Left renal cortex interstitium (tissue), 4 donors: ENCODE measurements at places on chromosomes 5 and 9.

- no peak for DNase-seq
These were observed 761.2 kb downstream of the TAF11L14 start for GRCh38 chr5:18395126-18396110.

DNA sequence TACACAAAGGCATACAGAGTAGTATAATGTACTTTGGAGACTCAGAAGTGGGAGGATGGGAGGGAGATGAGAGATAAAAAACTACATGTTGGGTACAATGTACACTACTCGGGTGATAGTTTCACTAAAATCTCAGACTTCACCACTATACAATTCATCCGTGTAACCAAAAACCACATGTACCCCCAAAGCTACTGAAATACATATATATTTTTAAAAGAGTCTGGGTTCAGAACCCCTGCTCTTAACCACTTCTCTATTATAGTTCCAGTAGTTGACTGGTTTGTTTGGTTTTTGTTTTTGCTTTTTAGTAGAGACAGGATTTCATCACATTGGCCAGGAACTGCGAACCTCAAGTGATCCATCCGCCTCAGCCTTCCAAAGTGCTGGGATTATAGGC lies 22.6 kb downstream of the SGTB start:
- no peak for DNase-seq

DNA sequence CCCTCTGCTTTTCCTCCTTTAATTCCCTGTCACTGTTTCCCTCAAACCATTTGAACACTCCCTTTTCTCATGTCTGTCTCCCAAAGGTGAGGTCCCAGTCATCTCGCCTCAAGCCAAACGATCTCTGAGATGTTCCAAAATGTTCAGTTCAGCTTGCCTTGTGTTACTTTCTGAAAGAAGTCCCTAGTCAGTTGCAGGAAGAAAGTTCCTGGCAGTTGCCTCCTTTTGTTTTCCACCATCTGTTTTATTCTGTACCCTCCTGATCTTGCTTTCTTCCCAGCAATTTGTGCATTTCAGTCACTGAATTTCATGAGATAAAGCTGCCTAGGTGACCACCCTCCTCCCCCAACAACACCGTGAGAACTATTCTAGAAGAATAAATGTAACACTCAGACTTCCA lies 277.5 kb downstream of the EPB41L4A start:
- no peak for DNase-seq

DNA sequence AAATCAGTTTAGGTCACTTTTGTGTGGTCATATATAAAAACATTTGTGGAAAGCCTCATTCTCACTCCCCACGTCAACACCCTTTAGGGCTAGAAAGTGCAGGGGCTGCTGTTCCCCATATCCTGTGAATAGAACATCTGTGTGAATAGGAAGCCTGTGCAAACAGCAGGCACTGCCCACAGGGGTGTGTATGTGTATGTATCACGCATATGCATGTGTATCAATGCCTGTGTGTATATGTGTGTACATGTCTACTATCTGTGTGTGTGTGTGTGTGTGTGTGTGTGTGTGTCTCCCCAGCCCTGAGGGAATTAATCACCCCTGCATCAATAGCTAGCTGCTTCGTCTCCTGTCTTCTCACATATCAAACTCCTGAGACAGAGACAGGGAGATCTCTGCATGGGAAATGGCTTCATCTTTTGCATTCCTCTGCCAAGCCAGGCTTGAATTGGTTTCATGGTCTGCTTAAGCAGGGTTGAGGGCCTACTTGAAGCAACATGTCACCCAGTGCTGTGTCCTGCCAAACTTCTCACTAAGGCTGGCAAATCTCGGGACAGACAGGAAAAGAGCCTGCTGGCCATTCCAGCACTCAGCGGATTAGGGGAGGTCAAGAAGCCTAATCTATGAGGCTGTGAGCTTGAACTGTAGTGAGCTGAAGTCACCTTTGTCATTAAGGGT lies 265.8 kb downstream of the ADAMTSL1 start:
- DNase-seq, result no peak

GRCh38 chr5:143913008-143913752 lies 101.2 kb downstream of the HMHB1 start:
- no peak for DNase-seq

- no peak for DNase-seq
These were observed 35.2 kb upstream of the SPARC start for GRCh38 chr5:151721812-151722391.

DNA sequence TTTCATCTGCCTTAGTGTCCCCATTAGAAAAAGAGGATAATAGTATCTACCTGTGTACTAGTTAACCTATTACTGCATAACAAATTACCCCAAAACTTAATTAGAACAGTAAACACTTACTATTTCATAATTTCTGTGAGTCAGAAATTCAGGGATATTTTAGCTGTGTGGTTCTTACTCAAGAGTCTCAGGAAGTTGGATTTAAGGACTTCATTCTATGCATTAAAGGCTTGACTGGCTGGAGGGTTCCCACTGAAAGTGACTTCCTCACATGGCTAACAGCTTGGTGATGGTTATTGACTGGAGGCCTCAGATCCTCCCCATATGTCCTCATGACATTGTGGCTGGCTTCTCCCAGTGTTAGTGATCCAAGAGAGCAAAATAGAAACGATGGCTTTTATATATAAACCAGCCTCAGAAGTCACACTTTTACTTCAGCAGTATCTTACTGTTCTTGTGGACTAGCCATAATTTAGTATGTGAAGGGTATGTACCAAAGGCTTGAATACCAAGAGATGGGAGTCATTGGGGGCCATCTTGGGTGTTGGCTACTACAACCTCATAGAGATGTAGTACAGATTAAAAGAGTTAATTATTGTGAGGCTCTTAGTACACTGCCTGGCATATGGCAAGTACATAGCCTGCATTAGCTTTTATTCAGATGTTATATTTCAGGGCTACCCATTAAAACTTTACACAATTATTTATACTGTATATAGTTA lies 9.9 kb downstream of the RAD23B start:
- no peak for DNase-seq

DNA sequence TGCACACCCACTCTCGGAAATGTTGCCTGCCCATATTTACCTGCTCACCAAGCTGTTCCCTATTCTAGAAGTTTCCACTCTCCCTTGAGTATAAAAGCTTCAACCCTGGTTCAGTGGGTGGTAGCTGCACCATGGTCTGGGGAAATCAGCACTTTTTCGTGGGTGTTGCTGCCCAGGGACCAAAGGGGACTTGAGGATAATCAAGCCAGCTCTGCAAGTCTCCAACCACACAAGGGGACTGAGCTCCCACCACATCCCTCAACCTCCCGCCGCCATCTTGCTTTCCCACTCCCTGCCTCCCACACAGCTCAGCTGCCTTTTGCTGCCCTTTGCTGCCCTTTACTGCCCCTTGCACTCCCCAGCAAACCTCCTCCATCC lies 210.0 kb downstream of the AUH start:
- no peak for DNase-seq

DNA sequence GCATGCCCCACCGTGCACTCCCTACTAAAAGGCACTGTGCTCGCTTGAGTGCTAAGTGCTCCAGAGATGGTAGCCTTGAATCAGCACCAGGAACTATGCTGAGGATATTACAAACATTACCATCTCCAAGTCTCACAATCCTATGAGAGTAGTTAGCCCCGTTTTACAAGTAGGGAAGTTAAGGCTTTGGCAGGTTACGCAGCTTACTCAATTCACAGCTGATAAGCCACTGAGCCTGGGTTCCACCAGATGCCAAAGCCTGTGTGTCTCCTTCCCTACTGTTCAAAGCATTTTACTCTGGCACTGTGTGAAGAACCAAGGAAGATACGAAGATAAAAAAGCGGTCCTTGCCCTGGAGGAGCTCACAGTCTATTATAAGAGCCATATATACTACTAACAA lies 216.2 kb downstream of the EBF1 start:
- no peak for DNase-seq

GRCh38 chr9:113892861-113893491 lies 16.9 kb downstream of the ZNF618 start:
- DNase-seq, result no peak

GRCh38 chr9:100033877-100034551 lies 64.8 kb downstream of the ERP44 start:
- no peak for DNase-seq

DNA sequence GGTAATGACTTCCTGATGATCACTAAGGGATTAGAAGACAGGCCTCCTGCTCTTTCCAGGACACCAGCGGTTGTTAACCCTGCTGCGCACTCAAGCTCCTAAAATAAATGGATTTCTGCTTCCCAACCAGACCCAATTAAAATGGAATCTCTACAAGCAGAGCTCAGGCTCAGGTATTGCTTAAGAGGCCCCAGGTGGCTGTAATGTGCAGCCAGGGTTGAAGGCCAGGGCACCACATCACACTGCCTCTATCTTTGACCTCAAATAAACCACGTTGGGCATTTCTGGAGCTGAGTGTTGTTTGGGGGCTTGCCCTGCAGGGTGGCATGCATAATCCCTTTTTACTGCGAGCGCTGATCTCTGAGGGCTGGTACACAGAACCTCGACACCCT lies 108.0 kb downstream of the FBXO38 start:
- DNase-seq, result no peak

DNA sequence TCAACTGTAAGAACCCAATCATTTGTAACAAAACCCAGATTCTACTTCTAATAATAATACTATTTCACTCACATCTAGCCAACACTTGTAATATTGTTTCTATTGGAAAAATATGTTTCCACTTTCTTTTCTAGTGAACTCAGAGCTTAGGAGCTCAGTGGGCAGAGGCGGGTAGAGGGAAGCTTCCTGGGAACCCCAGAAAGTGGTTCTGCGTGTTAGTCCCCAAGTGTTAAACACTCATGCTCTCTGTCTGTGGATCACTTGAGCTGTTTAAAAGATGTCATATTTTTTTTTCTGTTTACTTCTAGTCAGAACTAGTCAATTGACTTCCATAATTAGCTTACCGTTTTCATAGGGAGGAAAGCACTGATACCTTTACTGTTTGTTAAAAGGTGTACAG lies 20.6 kb downstream of the SNX18 start:
- DNase-seq, result no peak

DNA sequence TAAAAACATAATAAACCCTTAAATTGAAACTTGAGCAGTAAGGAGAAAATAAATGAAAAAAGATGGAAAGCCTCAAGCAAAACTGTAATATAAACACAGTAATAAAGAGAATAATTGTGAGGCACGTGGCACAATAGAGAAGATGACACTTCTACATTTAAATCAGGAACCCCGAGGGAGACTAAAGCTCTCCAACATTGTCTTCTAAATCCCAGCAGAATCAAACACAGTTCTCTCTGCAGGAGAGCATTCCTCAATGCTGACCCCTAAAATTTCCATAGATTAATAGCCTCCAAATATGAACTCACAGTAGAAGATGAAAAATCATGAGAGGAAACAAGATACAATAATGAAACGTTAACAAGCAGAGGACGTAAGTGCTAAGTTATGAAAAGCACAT lies 721.2 kb upstream of the COX7C start:
- DNase-seq, result no peak

DNA sequence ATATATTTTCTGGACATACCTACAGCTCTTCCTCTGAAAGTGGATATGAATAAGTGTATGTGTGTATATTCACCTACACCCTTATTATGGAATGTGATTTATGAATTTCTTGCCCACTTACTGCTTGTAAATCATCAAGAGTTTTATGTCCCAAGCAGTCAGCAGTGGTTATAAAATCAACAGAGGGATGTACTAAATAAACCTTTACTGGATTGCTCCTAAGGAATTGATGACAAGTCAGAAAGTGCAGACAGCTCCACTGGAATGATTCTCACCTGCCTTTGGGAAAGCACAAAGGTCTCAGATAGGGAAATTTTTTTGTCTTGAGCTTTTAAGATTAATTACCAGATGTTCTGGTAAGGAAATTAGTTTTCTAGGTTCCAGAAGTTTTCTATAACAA lies 9.3 kb downstream of the TMEM174 start:
- DNase-seq, result no peak

- no peak for DNase-seq
These were observed 208.4 kb upstream of the PPP1R2B start for GRCh38 chr5:156641686-156642085.

DNA sequence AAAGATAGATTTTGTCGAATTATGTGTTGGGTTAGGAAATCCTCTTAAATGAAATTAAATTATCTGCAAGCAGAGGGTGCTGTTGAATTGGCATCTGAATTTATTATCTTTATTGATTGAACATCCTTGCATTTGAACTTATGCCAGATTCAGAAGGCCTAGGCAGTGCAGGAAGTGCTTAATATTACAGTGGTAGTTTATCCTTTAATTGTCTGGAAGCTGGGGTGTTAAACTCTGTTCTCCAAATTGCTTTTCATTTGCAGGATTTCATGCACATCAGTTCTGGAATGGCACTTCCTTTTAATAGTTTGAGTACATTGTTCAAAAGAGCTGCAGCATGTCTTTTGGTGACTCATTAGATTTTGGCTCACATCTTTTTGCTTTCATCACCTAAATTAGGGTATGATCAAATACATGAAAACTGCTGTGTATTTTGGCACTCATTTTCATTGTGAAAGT lies 186.3 kb downstream of the KDM4C start:
- DNase-seq, result no peak

GRCh38 chr5:78908173-78909061 lies 76.7 kb downstream of the ARSB start:
- no peak for DNase-seq

- no peak for DNase-seq
These were observed 89.6 kb downstream of the OSMR start for GRCh38 chr5:38935437-38935836.

GRCh38 chr5:14226149-14226548 lies 83.0 kb downstream of the TRIO start:
- DNase-seq, result no peak

GRCh38 chr9:34151398-34151797 lies 24.9 kb upstream of the DCAF12 start:
- no peak for DNase-seq

DNA sequence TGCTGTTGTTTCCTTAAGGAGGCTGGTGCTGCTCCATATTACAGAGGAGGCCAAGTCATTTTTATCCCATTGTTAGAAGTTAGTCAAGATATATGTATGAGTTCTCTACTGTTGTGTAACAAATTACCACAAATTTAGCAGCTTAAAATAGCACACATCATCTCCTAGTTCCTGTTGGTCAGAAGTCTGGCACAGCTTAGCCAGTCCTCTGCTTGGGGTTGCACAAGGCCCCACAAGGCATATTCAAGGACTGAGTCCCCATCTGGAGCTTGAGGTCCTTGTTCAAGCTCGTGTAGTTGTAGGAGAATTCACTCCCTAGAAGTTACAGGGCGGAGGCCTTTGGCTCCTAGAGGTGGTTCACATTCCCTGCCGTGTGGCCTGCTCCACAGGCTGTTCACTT lies 14.7 kb downstream of the MTAP start:
- no peak for DNase-seq

GRCh38 chr9:19424176-19424779 lies 15.5 kb downstream of the ACER2 start:
- DNase-seq, result no peak

DNA sequence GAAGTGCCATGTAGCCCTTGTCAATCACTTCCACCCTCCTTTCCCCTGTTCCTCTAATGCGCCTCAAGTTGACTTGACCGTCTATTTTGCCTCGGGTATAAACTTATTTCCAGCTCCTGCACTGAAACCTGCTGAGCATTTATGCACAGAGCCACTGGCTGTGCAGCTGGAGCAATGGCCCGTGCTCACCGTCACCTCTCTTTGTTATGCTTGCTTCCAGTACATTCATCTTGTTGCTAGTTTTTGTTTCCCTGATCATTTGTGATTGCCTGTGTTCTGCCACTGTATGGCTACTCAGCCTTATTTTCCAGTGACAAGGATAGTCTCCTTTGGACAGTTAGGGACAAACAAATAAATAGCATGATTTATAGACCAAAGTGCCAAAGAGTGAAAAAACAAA lies 183.1 kb upstream of the C9orf72 start:
- no peak for DNase-seq

- DNase-seq, result no peak
These were observed 420.7 kb downstream of the KIF4B start for GRCh38 chr5:155434267-155434666.

- DNase-seq, result no peak
These were observed 59.7 kb downstream of the ABCA1 start for GRCh38 chr9:104868303-104868686.
